ENCODE measurements at places on chromosomes 16 and 17.

- DNase-seq = peak; percentile 94
These were observed 27.1 kb upstream of the CRYBA1 start for GRCh38 chr17:29219378-29220047.

DNA sequence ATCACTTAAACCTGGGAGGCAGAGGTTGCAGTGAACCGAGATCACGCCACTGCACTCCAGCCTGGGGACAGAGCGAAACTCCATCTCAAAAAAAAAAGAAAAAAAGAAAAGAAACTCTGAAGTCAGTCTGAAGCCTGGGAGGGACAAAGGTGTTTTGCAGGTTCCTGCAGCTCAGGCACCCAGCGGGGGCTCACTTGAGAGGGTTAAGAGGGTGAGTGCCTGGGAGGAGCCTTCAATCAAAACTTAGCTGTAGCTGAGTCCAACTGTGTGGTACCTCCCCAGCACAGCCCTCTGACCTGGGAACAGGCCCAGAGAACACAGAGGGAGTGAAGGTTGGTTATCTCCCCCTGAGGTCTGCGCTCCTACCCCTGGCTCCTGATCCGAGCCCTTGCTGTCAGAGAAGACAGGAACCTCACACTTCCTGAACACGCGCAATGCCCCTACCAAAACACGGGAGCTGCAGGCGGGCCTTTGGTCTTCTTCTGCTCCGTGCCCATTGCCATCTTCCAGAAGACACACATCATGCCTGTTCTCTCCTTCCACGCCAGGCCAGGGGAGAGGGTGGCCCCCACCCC lies 20.4 kb upstream of the ZC3H18 start:
- no peak for DNase-seq

DNA sequence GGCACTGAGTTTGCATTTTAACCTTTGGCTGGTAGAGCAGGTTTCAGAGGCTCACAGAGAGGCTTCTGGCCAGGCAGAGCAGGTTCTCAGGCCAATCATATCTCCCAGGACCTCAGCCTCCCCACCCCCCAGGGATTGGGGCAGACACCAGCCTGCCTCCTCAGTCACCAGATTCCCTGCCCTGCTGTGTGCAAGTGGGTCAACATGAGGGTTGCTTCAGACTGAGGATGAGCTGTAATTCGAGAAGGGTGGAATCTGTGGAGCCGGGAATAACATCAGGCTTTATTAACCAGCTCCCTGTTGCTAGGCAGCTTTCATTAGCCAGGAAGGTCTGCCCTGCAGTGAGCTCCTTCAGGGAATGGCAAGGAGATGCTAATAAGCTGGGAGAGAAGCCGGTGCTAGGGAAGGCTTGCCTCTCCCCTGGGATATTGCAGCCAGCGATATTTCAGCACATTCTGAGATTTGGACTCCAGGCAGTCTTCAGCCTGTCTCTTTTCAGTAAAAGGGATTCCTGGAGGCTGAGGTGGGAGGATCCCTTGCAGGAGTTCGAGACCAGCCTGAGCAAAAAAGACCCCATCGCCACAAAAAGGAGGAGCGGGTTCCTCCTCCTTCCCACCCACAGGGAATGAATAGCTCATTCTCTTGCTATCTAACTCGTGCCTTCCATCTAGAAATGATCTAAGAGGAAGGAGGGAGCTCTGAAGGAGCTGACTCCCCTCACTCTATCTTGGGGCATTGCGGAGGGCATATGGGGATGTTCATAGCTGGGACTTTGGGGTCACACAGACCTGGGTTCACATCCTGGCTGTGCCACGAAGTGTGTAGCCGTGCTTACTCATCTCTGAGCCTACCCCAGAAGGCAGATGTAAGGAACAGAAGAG lies 10.7 kb downstream of the SGSM2 start:
- DNase-seq = no peak

GRCh38 chr16:23414731-23415130 lies 38.3 kb downstream of the COG7 start:
- DNase-seq = no peak

DNA sequence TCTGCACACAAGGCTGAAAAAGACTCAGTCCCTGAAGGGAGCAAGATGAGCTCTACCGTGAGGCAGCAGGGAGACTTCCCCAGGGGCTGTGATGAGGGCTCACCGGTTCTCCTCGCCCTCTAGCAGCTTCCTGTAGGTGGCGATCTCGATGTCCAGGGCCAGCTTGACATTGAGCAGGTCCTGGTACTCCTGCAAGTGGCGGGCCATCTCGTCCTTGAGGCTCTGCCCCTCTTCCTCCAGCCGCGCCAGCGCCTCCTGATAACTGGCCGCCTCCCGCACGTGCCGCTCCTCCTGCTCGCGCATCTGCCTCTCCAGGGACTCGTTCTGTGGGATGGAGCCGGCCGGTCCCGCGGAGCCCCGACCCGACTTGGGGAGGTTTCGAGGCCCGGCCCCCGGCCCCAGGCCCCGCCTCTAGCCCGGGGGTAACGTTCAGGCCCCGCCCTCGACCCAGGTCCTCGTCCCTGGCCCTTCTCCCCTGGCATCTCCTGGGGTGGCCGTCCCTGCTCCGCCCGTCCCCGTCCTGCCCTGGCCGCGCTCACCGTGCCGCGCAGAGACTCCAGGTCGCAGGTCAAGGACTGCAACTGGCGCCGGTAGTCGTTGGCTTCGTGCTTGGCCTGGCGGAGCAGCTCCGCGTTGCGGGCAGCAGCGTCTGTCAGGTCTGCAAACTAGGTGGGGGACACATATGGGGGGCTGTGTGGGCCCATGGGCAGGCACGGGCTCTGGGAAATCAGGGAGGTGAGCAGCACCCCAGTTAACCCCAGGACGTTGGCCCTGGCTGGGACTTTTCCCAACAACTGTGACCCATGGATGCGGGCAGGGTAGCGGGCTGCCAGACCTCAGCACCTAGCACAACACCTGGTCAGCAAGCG lies 3.9 kb downstream of the GFAP start:
- peak; percentile 32 for DNase-seq

DNA sequence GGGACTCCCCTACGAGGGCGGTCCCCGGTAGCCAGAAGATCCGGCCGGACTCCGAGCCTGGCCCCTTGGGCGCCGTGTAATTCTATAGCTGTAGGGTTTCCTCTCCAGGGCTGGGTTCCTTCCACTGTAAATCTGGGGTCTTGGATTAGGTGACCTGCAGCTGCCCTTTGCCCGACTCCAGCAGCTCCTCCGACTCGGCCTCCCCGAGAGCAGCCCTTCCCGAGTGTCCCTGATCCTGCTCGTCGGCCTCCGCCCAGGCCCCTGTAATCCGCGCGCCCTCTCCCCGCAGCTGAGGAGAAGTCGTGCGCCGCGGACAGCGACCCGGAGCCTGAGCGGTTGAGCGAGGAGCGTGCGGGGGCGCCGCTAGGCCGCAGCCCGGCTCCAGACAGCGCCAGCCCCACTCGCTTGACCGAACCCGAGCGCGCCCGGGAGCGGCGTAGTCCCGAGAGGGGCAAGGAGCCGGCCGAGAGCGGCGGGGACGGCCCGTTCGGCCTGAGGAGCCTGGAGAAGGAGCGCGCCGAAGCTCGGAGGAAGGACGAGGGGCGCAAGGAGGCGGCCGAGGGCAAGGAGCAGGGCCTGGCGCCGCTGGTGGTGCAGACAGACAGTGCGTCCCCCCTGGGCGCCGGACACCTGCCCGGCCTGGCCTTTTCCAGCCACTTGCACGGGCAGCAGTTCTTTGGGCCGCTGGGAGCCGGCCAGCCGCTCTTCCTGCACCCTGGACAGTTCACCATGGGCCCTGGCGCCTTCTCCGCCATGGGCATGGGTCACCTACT lies 5.5 kb downstream of the TBX2 start:
- no peak for DNase-seq

DNA sequence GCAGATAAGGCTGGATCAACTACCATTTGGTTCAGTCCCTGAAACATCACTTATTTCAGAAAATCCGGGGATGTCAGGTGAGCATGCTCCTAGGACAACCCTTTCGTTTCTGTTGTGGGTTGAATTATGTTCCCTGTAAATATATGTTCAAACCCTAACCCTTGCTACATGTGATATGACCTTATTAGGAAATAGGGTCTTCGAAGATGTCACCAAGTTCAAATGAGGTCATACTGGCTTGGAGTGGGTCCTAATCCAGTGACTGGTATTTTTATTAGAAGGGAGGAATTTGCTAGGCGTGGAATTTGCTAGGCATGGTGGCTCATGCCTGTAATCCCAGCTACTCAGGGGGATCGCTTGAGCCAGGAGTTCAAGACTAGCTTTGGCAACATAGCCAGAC lies 21.3 kb downstream of the SNX20 start:
- DNase-seq = no peak

DNA sequence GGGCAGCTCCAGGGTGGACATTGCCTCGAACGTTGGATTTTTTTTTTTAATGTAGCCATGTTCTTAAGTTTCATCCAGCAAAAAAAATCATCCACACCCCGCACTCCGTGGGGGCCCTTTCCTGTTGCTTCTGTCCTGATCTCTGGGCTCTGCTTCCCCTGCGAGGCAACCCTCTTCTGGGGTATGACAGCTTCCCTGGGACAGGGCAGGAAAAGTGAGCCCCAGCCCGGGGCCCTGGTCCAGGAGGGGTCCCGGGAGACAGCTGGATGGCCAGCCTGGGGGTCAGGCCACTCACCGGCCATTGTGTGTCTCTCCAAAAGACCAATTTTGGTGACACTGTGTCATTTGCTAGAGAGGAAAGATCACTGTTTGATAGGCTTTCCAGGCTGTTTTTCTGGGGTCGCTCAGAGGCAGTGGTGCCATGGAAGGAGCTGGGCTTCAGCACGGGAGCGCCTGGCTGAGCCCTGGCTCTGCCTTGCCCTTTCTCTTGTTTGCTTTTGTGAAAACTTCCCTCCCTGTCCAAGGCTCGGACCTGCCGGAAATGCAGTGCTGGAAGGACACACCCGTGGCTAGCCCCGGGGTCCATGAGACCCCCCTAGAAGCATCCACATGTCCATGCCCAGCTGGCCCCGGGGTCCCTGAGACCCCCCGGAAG lies 41.0 kb upstream of the CHMP6 start:
- DNase-seq = no peak

DNA sequence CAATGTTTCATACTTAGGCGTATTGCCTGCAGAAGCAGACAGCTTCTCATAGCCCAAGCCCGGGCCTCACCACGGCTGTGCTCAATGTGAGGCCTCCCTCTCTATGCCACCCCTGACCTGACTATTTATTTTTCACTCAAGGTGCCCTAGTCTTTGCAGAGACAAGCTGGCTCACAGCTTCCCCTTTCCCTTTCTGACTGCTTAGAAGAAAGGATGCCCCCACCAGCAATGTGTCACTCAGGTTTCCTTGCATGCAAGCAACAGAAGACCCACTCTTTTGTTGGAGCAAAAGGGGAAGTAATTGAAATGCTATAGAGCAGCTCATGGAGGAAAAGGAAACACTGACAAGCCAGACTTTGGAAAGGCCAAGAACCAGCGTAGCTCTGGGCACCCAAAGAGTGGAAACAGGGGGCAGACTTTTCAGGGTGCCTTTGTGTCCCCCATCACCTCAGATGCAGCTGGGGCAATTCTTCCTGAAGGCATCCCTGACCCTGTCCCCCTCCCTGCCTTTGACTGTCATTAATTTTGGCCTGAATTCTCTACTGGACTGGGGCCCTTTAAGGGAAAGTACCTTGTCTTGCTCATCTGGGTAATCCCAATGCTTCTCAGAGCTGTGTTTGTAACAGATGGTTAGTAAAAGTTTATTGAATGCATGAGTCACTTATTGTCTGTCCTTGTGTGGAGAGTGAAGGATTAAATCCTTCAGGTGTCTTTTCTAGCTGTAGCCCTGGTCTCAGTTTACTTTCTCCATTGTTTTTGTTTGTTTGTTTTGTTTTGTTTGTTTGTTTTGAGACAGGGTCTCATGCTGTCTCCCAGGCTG lies 17.8 kb downstream of the RGS9 start:
- DNase-seq = peak; percentile 71

DNA sequence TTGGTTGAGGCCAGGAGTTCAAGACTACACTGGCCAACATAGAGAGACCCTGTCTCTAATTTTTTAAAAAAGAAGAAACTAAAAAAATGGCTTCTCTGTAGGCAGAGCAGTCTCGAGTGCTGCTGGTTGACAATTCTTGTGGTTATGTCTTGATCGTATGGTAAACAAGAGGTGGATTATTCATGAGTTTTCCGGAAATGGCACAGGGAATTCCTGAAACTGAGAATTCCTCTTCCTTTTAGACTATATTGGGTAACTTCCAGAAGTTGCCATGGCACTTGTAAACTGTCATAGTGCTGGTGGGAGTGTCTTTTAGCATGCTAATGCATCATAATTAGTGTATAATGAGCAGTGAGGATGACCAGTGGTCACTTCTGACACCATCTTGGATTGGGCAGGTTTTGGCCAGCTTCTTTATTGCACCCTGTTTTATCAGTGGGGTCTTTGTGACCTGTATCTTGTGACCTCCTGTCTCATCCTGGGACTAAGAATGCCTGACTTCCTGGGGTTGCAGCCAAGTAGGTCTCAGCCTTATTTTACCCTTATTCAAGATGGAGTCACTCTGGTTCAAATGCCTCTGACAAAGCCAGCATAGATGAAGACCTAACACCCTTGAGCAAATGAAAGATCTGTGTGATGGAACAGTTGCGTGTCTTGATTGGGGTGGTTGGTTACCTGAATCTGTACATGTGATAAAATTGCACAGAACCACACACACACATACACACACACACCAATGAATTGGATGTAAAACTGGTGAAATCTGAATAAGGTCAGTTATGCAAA lies 30.2 kb downstream of the BMERB1 start:
- no peak for DNase-seq

DNA sequence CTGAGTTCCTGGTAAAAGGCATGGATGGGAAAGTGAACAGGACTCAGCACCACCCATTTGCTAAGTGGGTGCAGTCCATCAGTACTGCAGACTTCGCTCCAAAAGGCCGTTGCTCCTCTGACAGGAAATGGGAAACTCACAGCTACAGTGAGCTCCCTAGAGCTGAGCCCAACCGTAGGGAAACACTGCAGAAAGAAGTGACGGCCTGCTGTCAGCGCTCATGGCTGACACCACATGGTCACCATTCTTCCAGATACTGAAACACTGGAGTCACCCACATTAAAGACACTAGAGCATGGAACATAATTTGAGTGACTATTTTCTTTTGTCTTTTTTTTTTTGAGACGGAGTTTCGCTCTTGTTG lies 31.9 kb downstream of the UBE2O start:
- DNase-seq = no peak

DNA sequence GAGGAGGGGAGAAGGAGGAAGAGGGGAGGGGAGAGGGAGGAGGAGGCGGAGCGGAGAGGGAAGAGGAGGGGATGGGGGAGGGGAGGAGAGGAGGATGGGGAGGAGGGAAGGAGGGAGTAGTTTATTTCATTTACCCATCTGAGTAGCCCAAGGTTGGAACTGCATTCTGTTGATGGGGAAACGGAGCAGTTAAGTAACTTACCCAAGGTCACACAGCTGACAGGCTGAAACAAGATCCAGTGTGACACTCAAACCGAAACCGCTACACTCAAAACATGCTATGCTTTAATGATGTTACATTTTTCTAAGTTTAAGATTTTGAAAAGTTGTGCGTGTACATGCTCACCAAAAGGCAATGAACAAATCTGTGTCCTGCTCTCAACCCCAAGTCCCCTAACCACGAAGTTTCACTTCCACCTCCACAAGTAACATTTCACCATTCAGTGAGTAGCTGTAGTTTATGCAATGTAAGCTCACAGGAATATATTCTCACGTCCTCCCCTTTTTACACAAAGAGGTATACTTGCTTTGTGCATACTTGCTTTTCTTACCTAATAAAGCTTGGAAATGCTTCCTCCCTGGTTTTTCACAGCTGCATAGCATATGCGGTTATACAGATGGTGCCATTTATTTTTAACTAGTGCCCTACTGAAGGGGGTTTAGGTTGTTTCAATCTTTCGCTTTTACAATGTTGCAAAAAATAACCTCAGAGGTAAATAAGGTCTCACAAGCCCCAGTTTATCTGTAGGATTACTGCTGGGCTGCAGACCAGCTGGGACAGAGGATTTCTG lies 275.3 kb downstream of the PARN start:
- peak; percentile 86 for DNase-seq

Data from inflammatory macrophage treated with lipopolysaccharide for 1 hour (primary cell).